Pons (tissue), 1 donor: ENCODE measurements at places on chromosomes 4 and X.

GRCh38 chr4:39367166-39367565 is 1.0 kb upstream of the RFC1 start:
- DNase-seq, result no peak

DNA sequence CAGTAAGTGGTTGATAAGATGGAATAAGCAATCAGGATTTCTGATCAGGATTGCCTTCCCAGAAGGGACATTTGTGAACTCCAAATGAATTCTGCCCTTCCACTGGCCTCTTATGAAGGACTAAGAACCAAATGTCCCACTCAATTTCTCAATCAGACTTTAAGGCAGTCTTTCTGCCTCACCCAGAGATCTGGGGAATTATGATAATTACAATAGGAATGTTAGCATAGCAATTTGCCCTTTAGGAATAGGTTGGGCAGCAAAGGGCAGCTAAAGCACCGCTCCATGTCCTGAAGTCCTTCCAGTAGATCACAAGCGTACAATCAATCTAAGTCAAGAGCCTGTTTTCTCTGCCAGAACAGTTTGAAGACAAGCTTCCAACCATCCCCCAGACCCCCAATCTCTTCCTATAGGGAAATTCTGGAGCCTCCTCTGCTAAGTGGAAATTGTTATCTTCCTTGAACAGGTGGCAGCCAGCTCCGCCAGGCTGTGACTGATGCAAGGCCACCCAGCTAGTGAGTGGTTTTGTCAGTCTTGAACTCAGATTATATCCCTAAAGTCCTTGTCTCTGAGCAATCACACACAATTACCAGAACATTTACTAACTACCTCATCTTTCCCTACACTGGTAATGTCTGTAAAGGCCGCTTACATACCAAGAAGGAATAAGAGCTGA is 18.6 kb downstream of the NKX3-2 start:
- no peak for DNase-seq

DNA sequence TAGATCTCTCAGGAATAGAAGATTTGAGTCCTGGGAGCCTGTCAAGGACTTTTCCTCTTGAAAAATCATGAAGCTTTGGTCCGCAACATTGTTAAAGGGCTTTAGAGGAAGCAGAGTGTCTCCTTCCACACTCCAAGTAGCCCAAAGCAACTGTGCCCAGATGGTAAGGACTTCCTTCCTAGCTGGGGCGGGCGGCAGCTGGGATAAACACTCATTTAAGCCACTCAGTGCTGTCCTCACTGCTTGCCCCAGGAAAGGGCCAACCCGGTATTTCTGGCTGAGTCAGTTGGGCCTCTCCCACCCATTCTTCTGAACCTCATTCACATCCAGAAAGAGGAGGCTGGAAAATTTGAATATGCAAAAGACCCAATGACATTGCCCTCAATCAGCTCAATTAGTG is 144.3 kb downstream of the CHIC2 start:
- no peak for DNase-seq

GRCh38 chr4:144179152-144179739 is 38.7 kb upstream of the GYPA start:
- DNase-seq, result no peak

DNA sequence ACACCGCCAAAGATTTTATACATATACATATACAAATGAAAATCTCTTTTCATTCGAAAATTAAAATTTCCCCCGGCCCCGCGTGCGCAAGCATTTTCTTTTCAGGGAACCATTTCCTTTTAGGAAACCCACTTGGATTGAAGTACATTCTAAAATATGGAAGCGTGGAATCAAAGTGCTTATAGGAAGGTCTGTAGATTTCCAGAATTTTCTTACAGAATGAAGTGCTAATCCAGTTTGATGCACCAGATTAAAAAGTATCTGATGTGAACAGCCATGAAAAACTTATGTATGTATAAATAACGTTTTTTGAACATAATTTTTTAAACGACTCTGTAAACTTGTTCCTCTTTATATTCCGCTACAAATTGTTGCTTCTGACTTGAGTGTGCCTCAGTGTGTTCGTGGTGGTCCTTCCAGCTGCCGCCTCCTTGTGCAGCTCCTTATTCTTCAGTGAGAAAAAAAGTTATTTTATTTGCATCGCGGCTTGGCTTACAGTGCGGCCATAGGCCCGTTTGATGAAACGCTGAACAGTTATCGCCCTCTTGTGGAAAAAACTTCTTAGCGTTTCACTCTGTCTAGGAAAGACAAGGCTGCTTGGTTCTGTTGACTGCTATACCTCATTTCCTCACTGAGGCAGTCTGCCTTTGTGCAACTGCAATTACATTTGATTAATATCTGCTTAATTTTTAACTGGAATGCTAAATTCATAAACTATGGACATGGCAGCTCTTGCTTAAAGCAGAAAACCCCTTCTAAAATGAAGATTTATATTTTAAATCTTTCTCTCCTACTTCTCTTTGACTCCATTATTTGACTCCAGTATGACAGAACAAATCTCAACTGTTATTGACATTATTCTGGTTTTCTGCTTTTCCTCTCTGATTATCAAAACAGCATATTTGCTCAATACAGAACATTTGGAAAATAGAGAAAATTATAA is 4.7 kb upstream of the NKX6-1 start:
- DNase-seq, result peak; percentile 86

- no peak for DNase-seq
These were observed 95.8 kb upstream of the GEMIN8 start for GRCh38 chrX:14125462-14125861.

- no peak for DNase-seq
These were observed 14.6 kb downstream of the NPNT start for GRCh38 chr4:105909787-105910281.

DNA sequence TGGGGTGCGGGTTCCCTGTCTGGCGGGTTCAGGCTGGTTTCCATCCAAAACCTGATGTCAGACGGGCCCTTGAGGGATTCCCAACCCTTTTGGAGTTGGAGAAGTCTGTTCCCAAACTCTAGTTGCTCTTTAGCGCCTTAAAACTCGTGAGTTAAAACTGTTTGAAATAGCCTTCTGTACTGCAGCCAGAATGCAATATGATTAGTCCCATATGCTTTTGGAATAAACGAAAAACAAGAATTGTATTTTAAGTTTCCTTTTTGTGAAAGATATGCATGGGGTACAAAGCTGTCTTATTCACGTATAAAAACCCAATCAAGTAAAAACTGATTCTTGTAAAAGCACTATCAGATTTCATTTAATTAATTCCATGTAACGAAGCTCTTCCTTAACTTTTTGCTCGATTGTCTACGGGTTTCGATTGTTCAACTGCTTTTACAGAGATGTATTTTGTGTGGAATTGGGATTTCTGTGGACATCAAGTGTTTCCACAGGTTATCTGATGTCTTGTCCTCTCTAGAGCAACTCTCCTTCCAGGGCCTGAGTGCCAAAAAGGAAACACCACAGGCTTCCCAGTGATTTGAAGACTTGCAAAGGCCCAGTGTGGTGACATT is 49.5 kb downstream of the CLDN34 start:
- DNase-seq, result no peak

- no peak for DNase-seq
These were observed 47.1 kb upstream of the THOC2 start for GRCh38 chrX:123779908-123780396.

DNA sequence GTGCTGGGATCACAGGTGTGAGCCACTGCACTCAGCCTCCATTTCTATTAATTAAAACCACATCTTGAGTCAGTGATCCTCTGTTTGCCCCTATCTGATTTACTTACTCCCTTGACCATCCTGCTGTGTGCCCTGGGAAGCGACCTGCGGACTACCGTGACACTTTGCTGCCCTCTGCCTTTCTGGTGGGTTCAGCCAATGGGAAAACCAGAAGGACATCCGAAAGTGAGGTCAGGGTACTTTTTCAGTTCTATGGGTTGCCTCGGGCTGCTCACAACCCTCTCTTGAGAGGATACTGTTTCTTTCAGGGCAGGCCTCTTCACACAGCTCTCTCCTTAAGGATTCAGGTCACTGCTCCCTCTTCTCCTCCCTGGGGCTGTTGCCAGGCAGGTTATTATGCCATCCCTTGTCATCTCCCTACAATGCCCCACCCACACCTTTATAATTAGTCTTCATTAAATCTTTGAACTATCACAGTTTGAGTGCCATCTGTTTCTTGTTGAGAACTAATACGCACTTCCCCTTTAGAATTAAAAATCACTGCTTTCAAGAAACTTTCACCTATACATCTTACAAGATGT is 21.4 kb downstream of the PLAC8 start:
- no peak for DNase-seq

DNA sequence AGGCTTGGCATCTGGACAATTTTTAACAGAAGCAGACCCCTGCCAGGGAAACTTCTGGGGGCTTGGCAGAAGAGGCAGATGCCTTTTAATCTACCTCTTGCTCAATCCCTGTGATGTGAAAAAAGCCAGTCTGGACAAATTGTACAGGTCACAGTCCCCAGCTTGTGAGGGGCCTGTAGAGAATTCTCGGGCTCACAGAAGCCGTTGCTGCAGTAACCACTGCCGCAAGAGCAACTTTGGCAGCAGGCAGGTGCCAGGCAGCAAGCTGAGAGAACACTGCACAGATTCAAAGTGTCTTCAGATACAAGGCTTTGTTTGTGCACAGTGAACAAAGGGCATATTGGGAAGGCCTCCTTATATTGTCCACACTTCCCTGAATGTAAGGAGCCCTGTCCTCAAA is 11.7 kb downstream of the GPKOW start:
- peak; percentile 91 for DNase-seq

- peak; percentile 91 for DNase-seq
These were observed 9.5 kb downstream of the RBPJ start for GRCh38 chr4:26330186-26330787.

- DNase-seq, result no peak
These were observed 1.7 kb upstream of the GPR143 start for GRCh38 chrX:9767375-9767774.

DNA sequence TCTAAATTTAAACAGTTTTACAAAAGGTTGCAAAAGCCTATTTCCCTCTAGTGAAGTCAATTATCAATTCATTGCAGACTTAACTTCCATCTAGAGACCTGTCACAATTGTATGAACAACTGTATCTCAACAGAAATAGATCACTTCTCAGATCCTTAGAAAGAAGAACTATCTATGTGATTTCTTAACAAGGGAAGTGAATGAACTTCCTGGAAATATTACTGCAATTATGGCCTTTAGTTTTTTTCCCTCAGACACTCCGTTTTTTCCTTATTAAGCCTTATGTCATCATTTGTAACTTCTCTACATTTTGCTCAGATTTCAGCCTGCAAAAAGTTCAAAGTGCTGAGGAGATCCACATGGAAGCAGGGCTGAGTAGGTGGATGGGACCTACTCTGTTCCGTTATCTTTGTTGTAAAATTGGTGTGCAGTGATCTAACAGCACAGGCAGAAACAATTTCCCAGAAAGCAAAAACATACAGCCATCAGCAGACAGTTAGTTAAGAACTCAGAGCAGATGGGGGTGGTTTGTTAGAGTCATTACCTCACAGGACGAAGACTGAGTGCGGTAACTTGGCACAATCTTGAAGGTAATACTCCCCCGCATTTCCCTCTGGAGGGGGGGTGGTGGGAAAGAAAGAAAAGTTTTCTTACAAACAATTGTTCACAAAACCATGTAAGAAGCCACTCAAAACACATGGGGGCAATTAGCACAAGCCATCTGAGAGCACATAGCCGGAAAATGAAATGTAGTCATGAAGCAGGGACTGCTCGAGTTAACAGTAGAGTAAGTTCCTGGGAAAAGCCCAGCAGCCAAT is 112.3 kb downstream of the NYX start:
- DNase-seq, result peak; percentile 32

DNA sequence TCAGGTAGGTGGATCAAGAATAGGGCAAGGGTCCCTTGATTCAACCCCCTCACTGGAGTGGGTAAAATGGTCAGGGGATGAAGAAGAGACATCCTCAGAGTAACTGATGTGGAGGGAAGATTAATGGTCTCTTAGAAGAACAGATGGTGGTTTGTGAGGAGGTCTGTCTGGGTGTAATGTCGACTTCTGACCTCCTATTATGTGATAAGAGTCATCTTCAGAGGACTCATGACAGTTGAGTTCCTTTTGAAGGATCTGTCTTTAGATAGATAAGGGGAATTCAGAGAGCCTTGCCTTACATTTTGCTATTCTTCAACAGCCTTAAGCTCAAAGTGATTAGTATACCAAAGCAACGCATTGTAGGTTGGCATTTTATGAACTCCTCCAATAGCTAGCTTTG is 27.1 kb upstream of the MAGEA8 start:
- DNase-seq, result no peak

- no peak for DNase-seq
These were observed 36.0 kb downstream of the MED28 start for GRCh38 chr4:17650406-17650805.

- DNase-seq, result no peak
These were observed 198.7 kb downstream of the QDPR start for GRCh38 chr4:17313194-17313593.

DNA sequence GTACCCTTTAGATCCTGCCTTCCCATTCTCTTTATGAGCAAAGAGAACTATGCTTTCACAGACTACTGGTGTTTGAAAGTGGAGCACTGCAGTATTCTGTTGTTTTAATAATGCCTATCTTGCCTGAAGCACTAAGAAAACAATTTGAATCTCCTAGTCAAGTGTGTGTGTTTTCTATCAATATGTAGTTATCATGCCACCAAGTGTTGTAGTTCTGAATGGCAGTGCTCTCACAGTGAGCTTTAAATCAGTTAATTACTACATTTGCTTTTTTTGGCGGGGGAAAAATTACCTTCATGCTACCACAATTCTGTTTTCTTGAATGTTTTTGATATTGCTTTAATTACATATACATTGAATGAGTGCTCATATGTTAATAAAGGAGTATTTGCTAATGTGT is 143.6 kb upstream of the FAM47A start:
- DNase-seq, result peak; percentile 3

GRCh38 chr4:621296-622070 is 3.9 kb upstream of the PDE6B start:
- DNase-seq, result no peak

DNA sequence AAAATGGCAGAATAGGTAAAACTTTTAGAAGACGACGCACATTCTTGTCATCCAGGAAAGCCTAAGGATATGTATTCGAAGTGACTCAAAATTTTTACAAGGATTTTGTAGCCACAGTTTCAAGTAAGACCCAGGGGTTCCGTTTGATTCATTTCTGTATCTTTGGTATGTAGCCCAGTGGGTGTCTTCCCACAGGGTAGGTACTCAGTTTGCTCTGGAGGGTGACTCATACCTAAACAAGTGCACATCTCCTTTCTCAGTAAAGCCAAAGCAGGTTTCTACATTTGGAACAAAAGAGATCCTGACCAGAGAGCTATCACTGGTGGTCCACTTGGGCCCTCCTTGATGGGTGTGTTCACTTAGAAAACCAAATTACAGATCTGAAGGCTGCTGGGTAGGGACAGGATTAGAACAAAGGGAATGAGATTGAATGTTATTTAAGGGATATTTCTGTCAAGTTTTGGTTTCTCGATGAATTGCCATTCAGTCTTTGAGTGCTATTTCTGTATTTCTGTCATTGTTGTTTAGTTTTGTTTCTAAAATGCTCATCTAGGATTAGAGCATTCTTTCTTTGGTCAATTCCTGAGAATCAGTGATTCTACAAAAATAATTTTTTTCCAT is 56.1 kb downstream of the PLS3 start:
- DNase-seq, result no peak

DNA sequence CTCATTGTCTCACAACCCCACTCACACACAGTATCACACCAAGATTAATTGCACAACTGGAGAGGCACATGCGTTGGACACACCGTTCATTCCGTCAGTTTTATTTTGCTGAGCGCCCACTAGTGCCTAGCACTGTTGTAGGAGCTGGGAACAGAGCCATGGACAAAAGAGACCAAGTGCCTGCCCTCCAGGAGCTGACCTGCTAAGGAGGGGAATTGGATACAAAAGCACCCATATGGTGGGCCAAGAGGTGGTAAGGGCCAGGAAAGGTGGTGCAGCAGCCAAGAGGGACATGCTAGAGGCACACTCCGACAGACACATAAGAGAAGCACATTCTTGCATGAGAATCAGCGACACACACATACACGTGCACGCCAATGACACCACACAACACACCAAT is 705 bp upstream of the CRMP1 start:
- DNase-seq, result no peak
